ENCODE measurements at places on chromosomes 16 and 17. TPM values are rescaled to one million over a fixed set of nuclear protein-coding genes. Genes with fewer than 3 reads are reported as not detected.

DNA sequence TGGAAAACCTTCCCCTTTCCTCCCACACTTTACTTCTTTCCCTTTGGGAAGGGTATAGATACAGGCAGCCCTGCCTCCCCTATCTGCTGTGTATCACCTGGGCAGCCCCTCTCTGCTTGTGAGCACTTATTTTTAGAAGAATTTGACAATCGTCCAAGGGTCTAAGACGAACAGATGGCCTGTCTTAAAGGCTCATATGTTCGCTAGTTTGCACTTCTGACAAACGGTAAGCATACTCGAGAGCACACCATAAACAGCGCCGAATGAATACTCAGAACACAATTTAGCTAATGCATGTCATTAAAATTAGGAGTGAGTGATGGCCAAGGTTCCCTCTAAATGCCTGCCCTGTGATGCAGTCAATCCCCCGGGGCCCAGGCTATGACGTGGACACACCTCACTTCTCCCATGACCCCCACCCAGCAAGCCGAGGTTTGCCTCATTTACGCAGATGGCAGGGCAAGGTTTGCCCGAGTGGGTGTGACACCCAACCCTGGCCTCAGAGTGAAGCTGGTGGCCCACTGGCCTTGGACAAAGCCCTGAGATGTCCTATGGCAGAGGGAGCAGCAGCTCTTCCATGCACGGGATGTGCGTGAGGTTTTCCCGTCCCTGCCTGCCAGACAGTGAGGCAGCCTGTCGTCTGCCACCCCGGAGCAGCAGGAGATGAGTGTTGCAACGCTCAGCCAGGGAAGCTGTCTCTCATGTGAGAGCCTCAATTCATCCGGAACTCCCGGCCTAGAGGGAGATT is 125.2 kb downstream of the C16orf78 start:
- no peak overlapping the region for H3K4me3 ChIP-seq
- peaks cover 7% of the 10 kb centered on the region for H3K4me1 ChIP-seq
- no peaks in the 10 kb centered on the region for H3K27me3 ChIP-seq

Gene MMP15
- total RNA-seq: 0.20 TPM

DNA sequence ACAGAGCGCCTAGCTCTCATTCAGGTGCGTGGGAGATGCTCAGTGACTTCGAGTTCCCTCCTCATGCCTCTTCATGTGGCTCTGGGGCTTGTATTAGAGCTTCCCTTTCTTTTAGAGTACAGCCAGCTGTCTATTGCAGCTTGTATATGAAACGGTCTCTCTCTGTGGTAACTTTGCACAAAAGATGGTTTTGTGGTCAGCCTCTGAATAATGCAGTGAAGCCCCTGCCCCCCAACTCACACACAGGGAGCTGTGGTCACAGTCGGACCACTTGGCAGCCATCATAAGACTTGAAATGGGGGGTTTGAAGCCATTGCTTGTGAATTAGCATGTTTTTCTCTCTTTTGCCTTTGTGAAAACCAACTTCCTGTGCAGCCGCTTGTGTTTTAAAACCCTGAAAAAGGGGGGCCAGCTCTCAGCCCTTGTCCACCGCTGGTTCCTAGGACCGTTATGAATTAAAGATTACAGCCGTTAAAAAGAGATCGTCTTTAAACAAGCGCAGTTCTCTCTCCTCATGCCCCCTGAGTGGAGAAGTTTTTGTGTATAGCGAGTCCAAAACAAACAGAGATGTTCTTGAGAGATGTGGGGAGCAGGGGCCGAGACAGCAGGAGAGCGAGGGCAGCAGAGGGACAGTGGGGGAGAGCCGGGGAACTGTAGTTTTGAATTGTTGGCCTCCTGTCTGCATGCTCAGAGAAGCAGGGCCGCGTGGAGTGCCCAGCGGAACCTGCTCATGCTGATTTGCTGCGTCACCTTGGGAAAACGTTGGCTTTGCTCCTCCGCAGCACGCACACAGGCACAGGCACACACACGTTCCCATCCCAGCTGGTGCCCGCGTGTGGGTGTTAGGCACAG is 199.0 kb downstream of the MSI2 start:
- no peak overlapping the region for H3K4me3 ChIP-seq
- H3K36me3 ChIP-seq: peaks cover 12% of the 10 kb centered on the region
- no peaks in the 10 kb centered on the region for H3K27me3 ChIP-seq
- H3K27ac ChIP-seq: peak overlapping the region; percentile 85
- DNase-seq: peak; percentile 34
- H3K4me1 ChIP-seq: peaks cover 61% of the 10 kb centered on the region

Gene CCL7
- not detected for total RNA-seq

Gene PLA2G10
- not detected for total RNA-seq

GRCh38 chr17:48037838-48038323 is 284 bp upstream of the COPZ2 start:
- H3K4me3 ChIP-seq: peak overlapping the region; percentile 73
- peaks cover 35% of the 10 kb centered on the region for H3K27me3 ChIP-seq
- DNase-seq: no peak

Gene DBNDD1
- total RNA-seq: 0.07 TPM

- peaks cover 60% of the 10 kb centered on the region for H3K36me3 ChIP-seq
- H3K27me3 ChIP-seq: no peaks in the 10 kb centered on the region
- peaks cover 36% of the 10 kb centered on the region for H3K4me1 ChIP-seq
- H3K27ac ChIP-seq: no peak overlapping the region
- DNase-seq: no peak
- H3K4me3 ChIP-seq: no peak overlapping the region
These were observed 68.4 kb downstream of the VMP1 start for GRCh38 chr17:59775786-59776350.

Gene CLCN7
- total RNA-seq: 64.0 TPM

GRCh38 chr17:43722870-43723665 is 35.5 kb downstream of the SOST start:
- H3K36me3 ChIP-seq: no peaks in the 10 kb centered on the region
- peaks cover 8% of the 10 kb centered on the region for H3K27me3 ChIP-seq
- DNase-seq: no peak
- H3K4me1 ChIP-seq: peaks cover 13% of the 10 kb centered on the region
- no peak overlapping the region for H3K27ac ChIP-seq

- H3K27ac ChIP-seq: no peak overlapping the region
- DNase-seq: no peak
- no peaks in the 10 kb centered on the region for H3K36me3 ChIP-seq
- H3K27me3 ChIP-seq: peaks cover 7% of the 10 kb centered on the region
- peaks cover 8% of the 10 kb centered on the region for H3K4me1 ChIP-seq
These were observed 6.5 kb upstream of the ABR start for GRCh38 chr17:1186214-1186820.

DNA sequence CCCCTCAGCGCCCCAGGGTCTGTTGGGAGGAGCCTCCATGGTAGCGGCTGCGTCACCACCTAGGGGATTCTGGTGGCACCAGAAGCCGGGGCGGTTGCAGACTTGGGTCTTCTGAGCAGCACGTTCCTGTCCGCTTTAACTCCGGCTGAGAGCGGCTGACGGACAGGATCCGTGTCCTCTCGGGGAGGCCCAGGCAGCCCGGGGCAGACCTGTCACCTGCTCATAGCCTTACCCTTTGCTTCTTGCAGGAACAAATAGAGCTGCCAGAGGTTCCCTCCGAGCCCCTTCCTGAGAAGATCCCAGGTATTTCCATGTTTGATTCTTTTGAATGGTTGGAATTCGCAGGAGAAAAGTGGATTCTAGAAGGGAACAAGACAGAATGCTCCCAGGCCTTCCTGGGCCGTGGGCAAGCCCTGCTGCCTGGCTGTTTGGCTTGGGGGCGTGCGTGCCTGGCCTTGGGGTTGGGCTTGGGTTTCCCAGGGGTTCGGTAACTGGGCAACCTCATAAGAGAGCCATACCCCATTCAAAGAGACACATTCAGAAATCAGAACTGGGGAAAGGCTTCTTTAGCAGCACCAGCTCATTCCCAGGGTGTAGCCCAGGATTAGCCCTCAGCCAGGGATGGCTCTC is 6.6 kb downstream of the CHMP6 start:
- H3K4me1 ChIP-seq: peaks cover 6% of the 10 kb centered on the region
- peaks cover 17% of the 10 kb centered on the region for H3K36me3 ChIP-seq
- H3K27ac ChIP-seq: no peak overlapping the region
- H3K4me3 ChIP-seq: no peak overlapping the region
- peaks cover 12% of the 10 kb centered on the region for H3K27me3 ChIP-seq

DNA sequence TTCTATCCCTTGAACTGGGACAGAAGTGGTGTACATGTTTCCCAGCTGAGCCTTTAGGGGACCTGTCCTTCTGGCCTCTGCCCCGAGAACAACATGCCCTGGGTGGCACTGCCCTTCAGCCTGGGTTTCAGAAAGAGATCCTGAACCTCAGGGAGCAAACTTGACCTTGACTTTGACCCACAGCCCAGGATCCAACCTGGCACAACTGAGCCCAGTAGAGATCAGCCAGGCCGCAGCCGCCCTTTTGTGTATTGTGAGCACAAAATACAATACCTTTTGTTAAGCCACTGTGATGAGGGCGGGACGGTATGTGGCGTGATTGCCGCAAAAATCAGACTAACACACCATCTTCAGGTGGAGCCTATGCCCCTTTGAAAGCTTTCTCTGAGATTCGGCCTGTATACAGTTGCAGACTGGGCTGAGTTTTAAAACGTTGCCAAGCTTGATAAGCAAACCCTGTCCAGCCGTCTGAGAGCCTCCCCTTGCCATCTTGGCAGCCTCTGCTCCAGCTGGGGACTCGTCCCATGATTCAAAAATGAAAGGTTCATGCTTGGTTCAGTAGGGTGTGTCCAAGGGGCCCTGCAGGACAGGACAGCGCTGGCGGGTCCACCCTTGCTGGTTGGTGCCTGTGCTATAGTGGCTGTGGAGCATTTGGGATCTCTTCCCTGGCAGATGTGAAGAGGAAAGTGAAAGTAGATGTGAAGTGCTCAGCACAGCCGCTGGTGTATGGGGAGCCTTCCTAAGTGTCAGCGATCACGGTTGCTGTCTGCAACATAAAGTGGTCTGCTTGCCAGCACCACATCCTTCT is 40.3 kb downstream of the FOXL1 start:
- no peak overlapping the region for H3K4me3 ChIP-seq
- no peak overlapping the region for H3K27ac ChIP-seq
- H3K36me3 ChIP-seq: no peaks in the 10 kb centered on the region
- no peak for DNase-seq
- no peaks in the 10 kb centered on the region for H3K27me3 ChIP-seq
- H3K4me1 ChIP-seq: no peaks in the 10 kb centered on the region

Gene CCL17
- 0.40 TPM for total RNA-seq

Gene TBX6
- 1.2 TPM for total RNA-seq

Gene HS3ST3A1
- total RNA-seq: 1.0 TPM

GRCh38 chr17:71166311-71166710 is 954.5 kb upstream of the SOX9 start:
- H3K27ac ChIP-seq: no peak overlapping the region
- H3K36me3 ChIP-seq: no peaks in the 10 kb centered on the region
- no peaks in the 10 kb centered on the region for H3K4me1 ChIP-seq
- H3K27me3 ChIP-seq: no peaks in the 10 kb centered on the region
- no peak for DNase-seq
- H3K4me3 ChIP-seq: no peak overlapping the region
